Activated gamma-delta T cell treated with anti-CD3 and anti-CD28 coated beads, Interleukin-2, amount 50 U/mL, for 16 hours (primary cell): ENCODE measurements at places on chromosomes 4 and X.

- DNase-seq, result no peak
Observed at GRCh38 chr4:132818091-132818490, 331.0 kb upstream of the PCDH10 start.

DNA sequence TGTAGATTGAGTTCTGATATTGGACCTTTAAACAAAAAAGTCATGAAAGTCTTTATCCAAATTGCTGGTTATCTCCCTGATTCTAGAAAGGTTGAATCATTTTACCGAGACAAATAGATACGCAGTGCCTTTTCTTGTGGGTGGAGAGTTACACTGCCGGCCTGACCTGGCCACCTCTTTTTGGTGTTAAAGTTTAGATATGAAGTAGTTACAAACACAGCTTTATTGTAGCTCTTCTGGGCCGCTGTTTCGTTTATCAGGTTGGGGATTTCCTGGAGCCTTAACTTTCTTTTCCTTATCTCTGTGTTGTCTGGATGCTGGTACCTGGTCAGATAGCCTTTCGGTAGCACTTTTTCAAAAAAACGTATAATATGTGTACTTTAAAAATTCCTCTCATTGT, 31.0 kb downstream of the FNIP2 start:
- DNase-seq, result no peak

GRCh38 chr4:40962551-40963180, 212.9 kb downstream of the NSUN7 start:
- no peak for DNase-seq

GRCh38 chr4:27206009-27206408, 345.4 kb downstream of the STIM2 start:
- no peak for DNase-seq
